ENCODE measurements at places on chromosomes 11 and 22.

GRCh38 chr22:25623851-25624250 lies 59.4 kb downstream of the GRK3 start:
- no peak for DNase-seq

GRCh38 chr11:79044201-79044600 lies 396.6 kb downstream of the TENM4 start:
- DNase-seq: no peak

GRCh38 chr22:43994006-43994405 lies 30.1 kb upstream of the PARVB start:
- no peak for DNase-seq

DNA sequence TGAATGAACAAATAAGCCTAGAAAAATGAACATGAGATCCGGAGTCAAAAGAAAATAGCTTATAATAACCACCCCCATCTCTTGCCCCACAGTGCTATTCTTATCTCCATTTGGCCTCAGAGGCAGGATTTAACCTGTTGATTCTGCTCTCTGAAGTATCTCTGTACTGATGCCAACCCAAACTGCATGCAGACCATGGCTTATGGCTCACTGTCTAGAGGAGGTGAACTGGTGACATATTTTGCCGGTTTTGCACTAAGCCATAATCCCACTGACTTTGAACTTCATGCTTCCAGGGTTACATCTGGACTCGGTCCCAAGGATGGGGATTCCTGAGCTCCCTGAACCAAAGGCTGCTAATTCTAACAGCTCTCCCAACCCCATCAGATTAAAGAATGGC lies 397.1 kb downstream of the TENM4 start:
- no peak for DNase-seq

GRCh38 chr22:17829695-17830042 lies 55.4 kb upstream of the BID start:
- no peak for DNase-seq

DNA sequence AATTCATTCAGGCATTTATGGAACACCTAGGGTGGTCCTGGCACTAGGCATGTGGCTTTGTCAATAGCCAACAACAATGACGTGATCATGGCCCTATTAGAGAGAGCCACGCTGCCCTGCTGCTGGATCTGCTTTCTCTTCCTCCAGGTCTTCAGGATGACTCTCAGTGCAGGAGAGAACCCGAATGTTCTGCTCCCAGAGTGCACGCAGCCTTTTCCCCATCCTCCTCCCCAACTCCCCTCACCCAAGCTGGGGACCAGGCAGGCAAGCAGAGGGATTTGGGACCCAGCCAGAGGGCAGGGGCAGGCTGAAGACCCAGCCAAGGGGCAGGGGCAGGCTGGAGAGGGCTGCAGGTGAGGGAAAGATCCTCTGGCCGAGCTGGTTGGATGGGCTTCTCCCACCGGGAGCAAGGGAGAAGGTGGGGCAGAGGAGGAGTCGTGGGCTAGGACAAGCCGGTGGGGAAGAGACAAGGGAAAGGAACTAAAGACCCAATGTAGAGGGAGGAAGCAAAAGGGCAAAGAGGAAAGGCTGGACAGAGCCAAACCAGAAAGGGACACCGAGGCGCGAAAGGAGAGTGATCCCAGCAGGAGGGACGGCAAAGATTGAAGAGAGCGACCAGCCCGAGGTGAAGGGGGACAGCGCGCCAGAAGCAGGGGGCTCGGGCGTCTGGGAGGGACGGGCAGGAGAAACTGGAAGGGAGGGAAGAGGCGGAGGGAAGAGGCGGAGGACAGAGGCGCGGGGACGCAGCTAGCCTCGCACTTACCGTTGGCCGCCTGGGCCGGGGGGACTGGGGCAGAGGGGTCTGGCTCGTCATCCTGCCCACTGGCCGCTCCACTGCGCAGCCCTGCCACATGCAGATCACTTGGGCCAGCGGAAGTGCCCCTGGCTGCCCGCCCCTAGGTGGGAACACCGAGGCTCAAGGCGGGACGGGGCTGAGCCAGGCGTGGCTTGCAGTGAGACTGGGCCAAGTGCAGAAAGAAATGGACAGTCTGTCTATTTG lies at the start of gene KCTD14:
KCTD14 (minus strand) TSS at position 880 of the 1,000 bp plus-strand sequence; CDS start at position 853, 27 bp downstream.
- DNase-seq: peak; percentile 5

- no peak for DNase-seq
These were observed 72.4 kb upstream of the CARD18 start for GRCh38 chr11:105211806-105212554.

DNA sequence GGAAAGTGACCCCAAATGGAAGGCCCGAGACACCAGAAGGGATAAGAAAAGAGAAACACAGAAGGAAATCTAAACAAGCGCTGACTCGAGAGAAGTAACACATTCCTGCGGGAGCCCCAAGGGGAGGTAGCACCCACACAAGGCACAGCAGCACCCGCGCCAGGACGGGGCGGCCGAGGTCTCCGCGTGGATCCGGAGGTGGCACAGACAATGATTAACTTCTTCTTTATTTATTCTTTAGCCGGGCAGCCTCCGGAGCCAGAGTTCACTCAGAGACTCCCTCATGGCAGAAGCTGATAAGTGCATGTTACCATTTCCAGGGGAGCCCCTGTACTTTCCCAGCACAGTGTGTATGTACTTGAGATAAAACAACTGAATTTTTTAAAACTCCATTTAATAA lies 5.1 kb downstream of the TOLLIP start:
- DNase-seq: no peak

DNA sequence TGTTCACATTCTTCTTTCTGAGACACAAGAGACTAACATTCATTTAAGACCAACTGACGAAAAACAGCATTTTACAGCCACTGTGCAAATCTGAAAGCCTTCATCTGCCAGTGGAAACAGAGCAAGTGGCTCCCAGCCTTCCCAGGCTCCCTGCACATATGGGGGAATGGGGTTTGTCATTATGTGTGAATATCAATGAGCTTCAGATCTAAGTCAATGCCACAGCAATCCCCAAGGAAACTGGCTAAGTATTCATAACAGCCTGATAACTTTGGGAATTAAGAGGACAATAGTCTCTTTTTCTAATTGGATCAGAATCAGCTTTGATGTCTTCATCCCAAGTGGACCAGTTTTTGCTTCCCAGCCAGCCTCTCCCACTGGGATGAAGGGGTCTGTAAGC lies 66.9 kb downstream of the ABTB2 start:
- no peak for DNase-seq

DNA sequence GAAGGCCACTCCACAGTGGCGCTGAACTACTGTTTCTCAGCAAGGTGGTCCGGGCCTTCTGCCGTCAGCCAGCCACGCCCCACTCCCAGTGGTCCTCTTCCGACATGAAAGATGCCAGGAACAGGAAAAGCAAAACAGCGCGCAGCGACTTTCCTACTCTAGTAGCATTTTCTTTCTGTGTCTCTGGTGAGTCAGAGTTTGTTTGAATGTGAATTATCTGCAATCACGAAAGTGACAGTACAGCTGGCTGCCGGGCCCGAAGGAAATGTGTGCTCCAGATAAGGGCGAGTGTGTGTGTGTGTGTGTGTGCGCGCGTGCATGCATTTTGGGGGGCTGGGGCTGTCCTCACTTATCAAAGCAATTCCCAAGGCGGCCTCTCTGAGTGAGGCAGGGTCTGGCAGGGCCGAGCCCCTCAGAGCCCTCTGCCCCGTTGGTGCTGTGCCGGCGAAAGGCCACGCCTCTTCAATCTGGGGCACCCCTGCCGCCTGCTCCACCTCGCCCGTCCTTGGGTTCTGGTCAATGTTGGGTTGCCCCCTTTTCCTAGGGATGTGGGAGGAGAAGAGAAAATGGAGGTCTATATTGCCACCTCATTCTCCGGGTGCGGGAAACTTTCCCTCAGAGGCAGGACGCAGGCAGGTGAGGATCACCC lies 288.5 kb downstream of the KIRREL3 start:
- no peak for DNase-seq

- no peak for DNase-seq
These were observed 121.4 kb upstream of the CD82 start for GRCh38 chr11:44443836-44444769.

DNA sequence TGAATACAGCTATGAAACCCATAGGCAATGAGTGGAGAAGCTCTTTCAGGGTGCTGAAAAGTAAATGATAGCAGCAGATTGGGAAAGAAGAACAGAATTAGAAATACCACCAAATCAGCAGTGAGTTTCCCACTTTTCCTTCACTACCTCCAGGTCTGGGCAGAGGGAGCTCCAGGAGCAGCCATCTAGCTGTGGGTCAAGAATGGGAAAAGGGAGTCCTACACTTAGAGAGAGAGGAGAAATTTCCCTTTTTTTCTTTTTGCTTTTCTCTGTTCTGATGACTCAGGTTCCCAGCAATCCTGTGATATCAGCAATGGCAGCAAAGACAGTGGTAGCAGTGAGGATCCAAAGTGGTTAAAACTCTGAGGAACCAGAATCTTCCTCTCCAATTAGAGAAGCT lies 263.9 kb downstream of the NXPE2 start:
- DNase-seq: no peak

DNA sequence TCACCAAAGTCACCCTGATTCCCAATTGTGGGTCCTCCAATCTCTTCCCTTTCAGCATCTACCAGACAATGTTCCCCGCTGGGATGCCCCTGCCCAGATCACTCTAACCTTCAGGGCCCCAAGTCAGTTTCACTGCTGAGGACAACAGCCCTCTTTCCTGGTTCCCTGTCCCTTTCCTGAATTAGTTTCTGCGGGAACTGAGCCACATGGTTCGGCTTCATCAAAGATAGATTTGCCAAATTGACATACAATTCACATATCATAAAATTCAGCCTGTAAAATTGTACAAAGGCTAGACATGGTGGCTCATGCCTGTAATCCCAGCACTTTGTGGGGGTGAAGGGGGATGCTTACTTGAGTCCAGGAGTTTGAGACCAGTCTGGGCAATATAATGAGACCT lies 10.1 kb downstream of the PRDX5 start:
- DNase-seq: no peak

GRCh38 chr22:46117206-46118199 lies 32.8 kb upstream of the PPARA start:
- DNase-seq: no peak

GRCh38 chr11:110795112-110795624 lies 82.9 kb upstream of the ARHGAP20 start:
- no peak for DNase-seq

DNA sequence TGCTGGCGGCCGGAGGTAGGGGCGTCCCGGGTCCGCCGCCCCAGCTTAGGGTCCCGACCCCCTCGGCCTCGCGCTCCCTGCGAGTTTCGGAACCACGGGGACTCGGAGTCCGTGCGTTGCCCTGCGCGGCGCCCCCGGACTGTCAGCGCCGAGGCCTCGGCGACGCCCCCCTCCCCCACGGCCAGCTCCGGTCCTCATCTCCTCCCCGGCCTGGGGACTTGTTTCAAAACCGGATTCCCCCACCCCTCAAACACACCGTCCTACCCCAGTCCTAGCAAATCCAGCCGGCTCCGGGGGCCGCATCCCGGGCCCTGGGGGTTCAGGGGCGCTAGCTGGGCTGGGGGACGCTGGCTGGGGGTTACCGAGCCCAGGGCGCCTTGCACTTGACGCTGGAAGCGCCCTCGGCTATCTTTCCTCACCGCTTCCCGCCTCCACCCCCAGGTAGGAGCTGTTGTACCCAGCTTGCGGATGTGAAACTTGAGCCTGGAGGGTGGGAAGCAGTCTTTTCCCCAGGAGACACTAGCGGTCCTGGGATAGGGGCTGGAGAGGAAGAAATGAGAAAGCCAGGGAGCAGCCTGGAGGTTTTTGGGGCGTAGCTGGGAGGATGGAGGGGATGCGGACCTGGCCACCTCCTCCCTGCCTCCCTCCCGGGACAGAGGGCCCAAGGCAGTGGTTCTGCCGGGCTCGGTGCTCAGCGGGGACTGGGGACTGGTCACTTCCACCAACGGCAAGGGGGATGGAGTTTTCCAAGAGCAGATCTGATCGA lies 550 bp downstream of the FBLN1 start:
- DNase-seq: no peak

DNA sequence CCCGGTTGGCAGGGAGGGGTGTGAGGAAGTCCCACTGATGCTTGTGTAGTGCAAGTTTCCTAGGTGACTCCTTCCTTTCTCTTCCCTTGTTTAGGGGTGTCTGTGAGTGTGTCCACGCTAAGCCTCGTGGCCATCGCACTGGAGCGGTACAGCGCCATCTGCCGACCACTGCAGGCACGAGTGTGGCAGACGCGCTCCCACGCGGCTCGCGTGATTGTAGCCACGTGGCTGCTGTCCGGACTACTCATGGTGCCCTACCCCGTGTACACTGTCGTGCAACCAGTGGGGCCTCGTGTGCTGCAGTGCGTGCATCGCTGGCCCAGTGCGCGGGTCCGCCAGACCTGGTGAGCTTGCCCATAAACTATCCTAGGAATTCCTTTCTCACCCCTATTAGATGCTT lies 10.4 kb downstream of the CCKBR start:
- DNase-seq: no peak
